ENCODE measurements at places on chromosomes 11 and 22. TPM values are rescaled to one million over a fixed set of nuclear protein-coding genes. Genes with fewer than 3 reads are reported as not detected.

SCGB1C1 gene
- total RNA-seq, result not detected

TYR gene
- total RNA-seq, result not detected

FOLR2 gene
- total RNA-seq, result not detected

LMNTD2 gene
- 6.9 TPM for total RNA-seq

PPARA gene
- 14.6 TPM for total RNA-seq

PGA5 gene
- total RNA-seq, result not detected

LMO1 gene
- total RNA-seq, result not detected

RFPL1 gene
- total RNA-seq, result not detected

CBY1 gene
- total RNA-seq, result 10.5 TPM

PRR33 gene
- not detected for total RNA-seq

CD3D gene
- not detected for total RNA-seq

KIRREL3 gene
- 0.28 TPM for total RNA-seq

POU2F3 gene
- 0.28 TPM for total RNA-seq

GGT5 gene
- 0.10 TPM for total RNA-seq

FGF4 gene
- not detected for total RNA-seq

CASP12 gene
- total RNA-seq, result not detected

PHLDA2 gene
- 406 TPM for total RNA-seq

Data from HT-29 (cell line).